ENCODE measurements at places on chromosomes 16 and 17. TPM values are rescaled to one million over a fixed set of nuclear protein-coding genes. Genes with fewer than 3 reads are reported as not detected.

Gene STAC2
- 1.1 TPM for polyA plus RNA-seq

Gene PRKCB
- polyA plus RNA-seq, result 8.9 TPM

Gene FBXL16
- polyA plus RNA-seq, result 0.68 TPM

Gene RNF112
- 17.4 TPM for polyA plus RNA-seq

Gene CLDN9
- polyA plus RNA-seq, result 0.04 TPM

Gene C1QTNF1
- polyA plus RNA-seq, result 85.0 TPM

Gene TXNL4B
- polyA plus RNA-seq, result 7.7 TPM

Gene CES1
- 61.4 TPM for polyA plus RNA-seq

Gene CD68
- polyA plus RNA-seq, result 73.7 TPM

Gene MAF
- polyA plus RNA-seq, result 27.7 TPM

Gene RPRML
- not detected for polyA plus RNA-seq

Gene LUC7L
- polyA plus RNA-seq, result 47.0 TPM

Gene SDR42E2
- not detected for polyA plus RNA-seq

- no peak for DNase-seq
These were observed 387 bp downstream of the MRPL28 start for GRCh38 chr16:369866-370436.

DNA sequence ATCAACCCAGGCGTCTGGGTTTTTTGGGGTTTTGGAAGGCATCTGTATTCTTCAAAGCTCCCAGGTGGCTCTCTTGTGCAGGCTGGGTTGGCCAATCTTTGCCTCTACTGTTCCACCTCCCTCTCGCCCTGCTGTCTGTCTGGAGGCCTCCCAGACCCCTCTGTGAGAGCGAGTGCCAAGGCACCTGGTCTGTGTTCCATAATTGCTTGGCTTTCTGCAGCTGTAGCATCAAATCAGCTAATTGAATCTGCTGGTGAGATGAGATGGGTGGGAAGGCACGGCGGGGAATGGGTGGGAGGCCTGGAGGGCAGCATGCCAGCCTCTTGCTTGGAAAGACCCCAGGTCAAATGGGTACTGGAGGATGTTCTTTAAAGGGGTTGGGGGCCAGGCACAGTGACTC lies 52.5 kb upstream of the CLEC19A start:
- DNase-seq, result no peak

- no peak for DNase-seq
These were observed 615.1 kb downstream of the CDH8 start for GRCh38 chr16:61421111-61421510.

DNA sequence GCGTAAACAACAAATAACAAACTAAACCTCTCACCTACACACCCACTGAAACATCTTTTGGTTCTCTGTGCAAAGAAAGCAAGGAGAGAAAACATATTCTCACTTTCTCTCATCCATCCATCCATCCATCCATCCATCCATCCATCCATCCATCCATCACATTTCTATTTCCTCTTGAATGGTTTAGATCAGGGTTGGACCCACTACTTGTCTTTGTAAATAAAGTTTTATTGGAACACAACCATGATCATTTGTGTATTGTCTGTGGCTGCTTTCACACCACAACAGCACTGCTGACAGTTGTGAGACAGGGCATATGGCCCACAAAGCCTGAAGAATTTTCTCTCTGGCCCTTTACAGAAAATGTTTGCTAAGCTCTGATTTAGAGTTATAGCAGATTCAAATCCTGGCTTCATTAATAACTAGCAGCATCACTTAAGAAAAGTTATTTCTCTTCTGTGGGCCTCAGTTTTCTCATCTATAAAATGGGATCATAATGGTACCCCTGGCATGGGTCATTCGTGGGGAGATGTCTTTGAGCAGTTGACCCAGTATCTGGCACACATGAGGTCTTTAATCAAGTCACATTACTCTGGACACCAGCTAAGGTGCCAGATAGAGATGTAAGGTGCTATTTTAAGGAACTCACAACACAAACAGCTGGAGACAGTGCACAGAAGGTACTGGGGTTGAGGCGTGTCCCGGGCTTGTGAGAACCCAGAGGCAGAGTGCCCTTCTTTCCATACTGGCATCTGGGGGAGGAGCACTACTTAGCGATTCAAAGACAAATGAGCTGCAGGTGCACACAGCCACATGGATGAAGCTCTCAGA lies 146.3 kb downstream of the CMIP start:
- no peak for DNase-seq

- DNase-seq, result no peak
These were observed 10.8 kb downstream of the NTN1 start for GRCh38 chr17:9032151-9032550.

DNA sequence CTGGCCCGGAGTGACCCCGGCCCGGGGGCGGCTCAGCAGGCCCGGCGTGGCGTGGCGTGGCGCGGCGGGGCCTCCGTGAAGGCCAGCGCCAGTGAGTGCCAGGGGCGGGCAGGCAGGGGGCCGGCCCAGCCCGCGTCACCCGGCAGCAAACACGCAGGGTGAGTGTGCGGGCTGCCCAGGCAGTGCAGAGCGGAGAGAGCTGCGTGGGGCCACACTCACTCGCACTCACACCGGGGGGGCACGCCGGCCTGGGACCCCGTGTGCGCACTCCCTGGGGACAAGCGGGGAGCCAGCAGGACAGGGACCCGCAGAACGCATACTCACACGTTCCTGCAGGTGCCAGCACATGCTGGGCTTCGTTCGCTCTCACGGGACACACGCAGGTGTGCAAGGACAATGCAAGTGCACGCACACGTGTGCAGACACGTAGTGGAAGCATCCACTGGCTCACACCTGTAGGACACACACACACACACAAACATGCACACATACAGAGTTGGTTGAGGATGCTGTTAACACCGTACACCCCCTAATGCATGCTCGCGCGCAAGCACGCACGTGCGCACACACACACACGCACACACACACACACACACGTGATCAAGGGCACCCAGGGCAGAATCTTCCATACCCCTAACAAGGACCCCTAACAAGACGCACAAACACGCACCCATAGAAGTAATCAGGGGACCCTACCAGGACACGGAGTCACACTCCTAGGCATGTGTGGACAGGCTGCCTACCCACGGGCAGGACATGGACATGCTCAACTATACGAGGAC lies 7.7 kb downstream of the USP6 start:
- no peak for DNase-seq

DNA sequence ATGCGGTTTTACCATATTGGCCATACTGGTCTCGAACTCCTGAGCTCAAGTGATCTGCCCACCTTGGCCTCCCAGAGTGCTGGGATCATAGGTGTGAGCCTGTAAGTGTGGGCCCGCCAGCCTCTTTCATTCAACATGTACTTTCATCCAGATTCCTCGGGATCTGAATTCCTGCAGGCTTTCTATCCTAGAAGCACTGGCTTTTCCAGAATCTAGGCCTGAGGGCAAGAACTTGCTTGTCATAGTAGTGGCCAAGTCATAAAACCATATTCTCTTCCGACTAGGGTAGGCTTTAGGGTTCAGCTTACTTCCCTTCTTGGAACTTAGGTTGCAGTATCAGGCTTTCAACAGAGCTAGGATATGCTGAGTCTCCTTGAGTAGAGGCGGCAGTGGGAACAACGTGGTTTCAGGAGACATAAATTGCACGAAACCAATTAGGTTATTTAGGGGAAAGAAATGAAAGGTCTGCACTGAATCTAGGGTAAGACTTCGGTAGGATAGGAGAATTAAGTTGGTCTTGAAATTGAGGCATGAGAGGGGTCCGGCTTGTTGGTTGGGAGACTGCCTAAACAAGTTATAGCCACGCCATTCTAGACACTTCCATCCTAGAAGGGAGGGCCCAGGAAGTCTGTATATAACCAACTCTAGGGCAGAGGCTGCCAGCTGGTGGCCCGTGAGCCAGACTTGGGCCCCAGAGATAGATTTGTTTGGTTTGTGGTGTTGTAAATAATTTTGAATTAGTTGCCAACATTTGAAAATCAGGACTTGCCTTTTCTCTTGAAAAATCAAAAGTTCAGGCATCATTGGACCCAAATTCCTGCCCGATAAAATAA lies 15.6 kb downstream of the SLC7A6 start:
- DNase-seq, result no peak

DNA sequence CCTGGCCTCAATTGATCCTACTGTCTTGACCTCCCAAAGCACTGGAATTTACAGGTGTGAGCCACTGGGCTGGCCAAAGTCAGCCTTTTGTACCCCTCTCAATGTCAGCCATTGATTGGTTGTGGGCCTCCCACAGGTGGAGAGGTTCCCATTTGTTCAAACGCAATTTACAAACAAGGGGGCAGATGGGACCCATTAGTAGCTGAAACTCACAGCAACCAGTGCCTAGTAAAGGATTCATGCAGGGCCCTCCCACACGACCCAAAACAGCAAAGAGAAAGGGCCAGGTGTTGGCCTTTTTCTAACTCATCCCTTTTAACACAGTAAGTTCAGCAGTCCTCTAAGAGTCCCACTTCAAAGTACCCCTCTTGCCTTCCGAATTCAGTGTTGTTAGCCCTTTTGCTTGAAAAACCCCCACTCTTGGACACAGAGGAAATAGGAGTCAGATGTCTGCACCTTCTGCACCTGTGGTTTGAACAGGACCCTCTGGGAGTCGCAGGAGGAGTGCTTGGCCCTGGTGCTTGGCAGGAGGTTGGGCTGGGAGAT lies 89.2 kb downstream of the PITPNC1 start:
- DNase-seq, result no peak

- no peak for DNase-seq
These were observed 1.6 kb downstream of the HOXB2 start for GRCh38 chr17:48543107-48543853.

GRCh38 chr16:86322806-86323205 lies 187.5 kb upstream of the FOXF1 start:
- DNase-seq, result no peak

DNA sequence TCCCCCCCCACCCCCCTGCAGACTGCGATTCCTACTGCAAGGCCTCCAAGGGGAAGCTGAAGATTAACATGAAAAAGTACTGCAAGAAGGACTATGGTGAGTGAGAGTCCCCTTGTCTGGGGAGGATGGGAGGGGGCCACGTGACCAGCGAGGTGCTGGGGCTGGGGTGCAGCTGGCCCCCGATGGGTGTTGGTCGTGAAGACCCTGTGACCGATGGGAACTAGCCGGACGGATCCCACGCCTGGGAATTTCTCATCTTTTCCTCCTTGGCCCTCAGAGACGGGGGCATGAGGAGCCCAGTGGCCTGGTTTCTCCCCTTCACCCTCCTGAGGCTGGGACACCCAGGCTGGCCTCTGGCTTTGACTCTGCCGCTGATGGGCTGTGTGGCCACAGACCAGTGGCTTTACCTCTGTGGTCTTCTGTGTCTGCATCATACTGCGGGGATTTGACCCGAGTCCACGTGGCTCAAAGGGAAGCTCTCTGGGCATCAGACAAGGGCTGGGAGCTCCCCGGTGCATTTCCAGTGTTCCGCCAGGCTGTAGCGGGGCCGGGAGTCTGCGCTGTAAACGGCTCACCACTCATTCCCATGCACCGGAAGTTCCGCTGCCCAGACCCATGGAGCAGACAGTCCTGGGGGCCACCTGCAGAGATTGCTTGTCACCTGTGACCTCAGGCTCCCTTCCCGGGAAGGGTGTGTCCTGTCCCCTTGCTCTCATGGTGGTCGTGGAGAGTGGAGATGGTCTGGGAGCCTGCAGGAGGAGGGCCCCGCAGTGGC lies 200.0 kb downstream of the NTN1 start:
- no peak for DNase-seq

GRCh38 chr16:16890964-16891363 lies 512.0 kb downstream of the NPIPA7 start:
- DNase-seq, result no peak

- no peak for DNase-seq
These were observed 97.1 kb upstream of the HS3ST3A1 start for GRCh38 chr17:13698832-13699231.

DNA sequence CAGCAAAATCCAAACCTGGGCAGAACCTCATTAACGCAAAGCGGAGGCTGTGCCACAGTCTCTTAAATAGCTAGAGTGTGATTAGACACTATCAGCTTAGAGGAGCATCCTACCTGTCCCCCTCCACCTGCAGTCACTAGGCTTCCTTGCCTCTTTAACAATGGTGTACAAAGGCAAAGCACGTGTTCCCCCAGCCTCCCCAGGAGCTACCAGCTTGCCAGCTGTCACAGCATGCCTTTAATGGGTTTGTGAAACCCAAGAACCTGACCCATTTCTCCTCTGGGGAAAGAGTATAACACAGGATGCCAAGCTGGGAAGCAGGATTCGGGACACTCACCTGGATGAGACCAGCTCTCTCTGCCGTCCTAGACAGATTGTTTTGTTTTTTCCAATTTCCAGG lies 37.2 kb upstream of the TBX2 start:
- no peak for DNase-seq

DNA sequence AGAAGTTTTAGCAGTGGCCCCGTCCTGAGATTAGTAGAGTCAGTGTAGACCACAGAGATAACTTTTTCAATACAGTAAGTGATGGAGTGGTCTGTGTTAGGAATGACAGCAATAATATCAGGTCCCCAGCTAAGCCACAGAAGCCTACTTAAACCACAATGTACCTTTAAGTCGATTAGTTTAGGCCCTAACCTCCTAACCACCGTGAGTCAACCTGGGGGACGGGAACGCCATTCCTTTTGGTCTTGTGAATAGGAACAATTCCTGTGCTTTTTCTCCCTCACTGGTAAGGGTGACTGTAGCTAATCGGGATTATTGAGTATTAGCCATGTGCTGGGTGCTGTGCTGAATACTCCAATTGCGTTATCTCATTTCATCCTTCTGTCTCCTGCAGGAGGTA lies 14.0 kb downstream of the YPEL2 start:
- no peak for DNase-seq

DNA sequence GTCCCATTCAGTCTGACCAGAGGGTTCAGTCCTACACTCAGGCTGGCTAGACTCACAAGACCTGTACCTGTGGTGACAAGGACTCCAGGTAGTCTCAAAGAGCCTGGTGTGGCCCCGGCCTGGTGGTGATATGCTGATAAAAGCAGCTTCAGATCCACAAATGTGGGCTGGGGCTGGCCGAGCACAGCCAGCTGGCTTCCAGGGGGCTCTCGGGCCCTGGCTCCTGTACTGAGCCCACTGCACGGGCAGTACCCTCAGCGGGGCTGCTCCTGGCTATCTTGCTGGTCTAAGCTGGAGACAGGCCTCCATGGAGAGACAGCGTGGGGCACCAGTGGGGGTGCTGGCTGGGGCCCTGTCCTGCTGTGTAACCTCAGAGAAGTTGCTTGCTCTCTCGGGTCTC lies 4.3 kb downstream of the SMIM5 start:
- DNase-seq, result no peak

DNA sequence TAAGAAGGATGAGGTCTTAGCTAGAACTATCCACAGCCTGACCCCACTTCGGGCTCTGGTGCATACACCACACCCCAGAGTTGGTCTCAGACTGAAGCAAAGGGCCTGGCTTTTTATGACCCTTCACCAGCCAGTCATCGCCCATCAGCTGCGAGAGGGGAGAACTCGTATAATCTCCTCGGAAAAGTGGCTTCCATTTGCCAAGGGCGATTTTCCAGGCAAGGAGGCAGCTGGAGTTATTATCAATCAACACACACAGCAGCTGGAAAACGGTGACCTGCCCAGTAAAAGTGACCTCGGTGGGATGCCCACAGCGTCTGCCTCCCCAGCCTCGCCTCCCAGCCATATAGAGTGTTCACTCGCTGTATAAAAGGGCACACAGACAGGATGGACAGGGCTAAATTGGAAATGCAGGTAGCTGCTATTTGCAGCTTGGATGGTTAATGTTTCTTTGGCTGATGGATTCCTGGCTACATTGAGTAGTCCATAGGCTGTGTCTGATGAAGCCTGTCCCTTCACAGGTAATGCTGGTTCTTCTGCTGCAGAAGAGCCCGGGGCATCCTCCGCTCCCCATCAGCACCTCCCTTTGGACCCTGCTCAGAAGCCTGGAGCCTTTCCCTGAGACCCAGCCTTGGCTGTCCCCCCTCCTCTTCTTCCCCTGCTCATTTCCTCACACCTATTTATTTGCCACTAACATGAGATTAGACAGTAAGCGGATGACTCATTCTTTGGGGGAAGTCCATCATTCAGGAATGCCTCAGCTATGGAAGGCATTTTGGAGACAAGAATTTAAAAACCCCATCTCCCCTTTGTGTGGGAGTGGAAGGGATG lies 45.7 kb downstream of the TMEM186 start:
- DNase-seq, result no peak
